Ovary (tissue), 10 donors: ENCODE measurements at places on chromosomes 4 and X. TPM values are rescaled to one million over a fixed set of nuclear protein-coding genes. Genes with fewer than 3 reads are reported as not detected.

FNIP2 gene
- 10.8 TPM for total RNA-seq

CXCL1 gene
- total RNA-seq: 1.1 TPM

RTL3 gene
- not detected for total RNA-seq

ASMT gene
- 0.35 TPM for total RNA-seq

TRO gene
- total RNA-seq: 38.5 TPM

FGB gene
- not detected for total RNA-seq

KDM6A gene
- 39.5 TPM for total RNA-seq

RAP2C gene
- 21.8 TPM for total RNA-seq

PDE5A gene
- 5.8 TPM for total RNA-seq

SEPTIN11 gene
- total RNA-seq: 29.9 TPM

DNA sequence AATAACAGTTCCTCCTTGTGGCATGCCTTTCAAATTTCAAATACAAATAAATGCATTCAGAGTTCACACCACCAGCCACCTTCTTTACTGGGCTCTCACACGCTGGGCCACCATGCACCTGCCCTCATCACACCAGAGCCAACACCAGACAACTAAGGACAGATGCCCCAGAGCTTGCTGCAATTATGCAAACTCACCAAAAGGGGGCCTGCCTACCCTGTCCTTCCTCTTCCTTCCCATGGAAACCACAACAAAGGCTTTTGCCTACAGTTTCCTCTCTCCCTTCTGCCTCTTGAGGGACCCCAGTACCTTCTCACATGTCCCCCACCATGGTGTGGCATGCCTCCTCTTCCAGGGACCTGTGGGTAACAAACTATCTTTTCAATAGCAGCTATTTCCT is 1333.9 kb upstream of the TENM3 start:
- DNase-seq: no peak

DNA sequence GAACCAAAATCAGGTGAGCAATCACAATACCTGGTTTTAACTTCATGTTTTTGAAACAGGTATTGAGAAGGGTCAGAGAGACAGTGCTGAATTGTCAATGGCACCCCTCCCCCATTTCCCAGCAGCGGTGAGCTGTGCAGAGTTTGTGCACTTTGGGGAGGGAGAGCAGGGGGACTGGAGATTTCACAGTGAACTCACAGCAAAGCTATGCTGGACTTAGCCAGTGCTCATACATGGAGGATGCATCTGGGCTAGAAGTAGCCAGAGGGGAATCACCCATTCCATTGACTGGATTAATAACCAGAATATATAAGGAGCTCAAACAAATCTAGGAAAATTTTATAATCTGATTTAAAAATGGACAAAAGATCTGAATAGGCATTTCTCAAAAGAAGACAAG is 612.6 kb downstream of the STPG2 start:
- no peak for DNase-seq

DNA sequence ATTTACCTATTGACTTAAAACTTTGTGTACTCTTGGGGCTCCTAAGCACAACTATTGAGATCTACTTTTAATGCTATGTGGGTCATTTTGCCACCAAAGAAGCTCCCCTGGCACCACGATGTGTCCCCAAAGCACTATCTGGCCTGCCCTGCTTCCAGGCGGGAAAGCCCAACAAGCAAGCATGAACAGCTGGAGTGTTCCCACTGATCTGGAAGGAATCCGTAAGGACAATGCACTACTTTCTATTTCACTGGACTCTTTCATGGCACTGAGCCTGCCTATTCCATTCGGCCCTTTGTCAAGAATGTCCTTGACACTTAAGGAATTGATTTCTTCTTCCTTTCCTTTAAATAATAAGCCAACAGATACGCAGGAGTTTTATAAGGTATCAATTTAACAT is 38.8 kb downstream of the GRIA3 start:
- peak; percentile 23 for DNase-seq

- DNase-seq: no peak
Observed at GRCh38 chr4:161419822-161420221, 744.0 kb downstream of the FSTL5 start.

DNA sequence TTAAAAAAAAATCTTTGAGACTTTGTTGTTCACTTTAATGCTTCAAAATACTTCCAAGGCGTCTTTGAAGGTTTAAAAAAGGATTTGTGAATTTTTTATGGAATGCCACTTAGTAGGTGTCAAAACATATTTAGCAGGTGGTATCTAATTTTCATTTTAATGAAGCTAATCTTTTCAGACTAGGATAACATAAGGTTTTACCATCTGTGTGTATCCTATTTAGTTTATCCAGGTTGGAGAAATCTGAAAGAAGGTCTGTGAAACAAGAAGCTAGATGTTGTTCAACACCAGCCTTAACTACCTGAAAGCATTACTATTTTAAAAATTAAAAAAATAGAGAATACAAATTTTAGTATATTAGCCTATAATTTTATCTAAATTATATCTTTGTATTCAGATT is 193.4 kb downstream of the GRID2 start:
- DNase-seq: no peak

DNA sequence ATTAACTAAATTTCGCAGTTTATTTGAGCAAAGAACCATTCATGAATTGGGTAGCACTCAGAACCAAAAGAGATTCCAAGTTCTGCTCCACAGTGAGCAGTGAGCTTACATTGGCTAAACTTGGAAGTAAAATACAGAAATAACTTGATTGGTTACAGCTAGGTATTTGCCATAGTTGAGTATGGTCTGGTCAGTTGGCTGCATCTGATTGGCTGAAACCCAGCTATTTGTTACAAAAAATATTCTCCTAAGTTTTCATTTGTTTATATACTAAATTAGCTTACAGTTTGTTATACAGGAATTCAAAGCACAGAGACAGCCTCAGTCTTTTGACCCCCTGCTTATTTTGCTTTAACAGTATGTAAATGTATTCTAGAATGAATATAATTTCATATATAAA is 215.1 kb downstream of the RELL1 start:
- no peak for DNase-seq

DNA sequence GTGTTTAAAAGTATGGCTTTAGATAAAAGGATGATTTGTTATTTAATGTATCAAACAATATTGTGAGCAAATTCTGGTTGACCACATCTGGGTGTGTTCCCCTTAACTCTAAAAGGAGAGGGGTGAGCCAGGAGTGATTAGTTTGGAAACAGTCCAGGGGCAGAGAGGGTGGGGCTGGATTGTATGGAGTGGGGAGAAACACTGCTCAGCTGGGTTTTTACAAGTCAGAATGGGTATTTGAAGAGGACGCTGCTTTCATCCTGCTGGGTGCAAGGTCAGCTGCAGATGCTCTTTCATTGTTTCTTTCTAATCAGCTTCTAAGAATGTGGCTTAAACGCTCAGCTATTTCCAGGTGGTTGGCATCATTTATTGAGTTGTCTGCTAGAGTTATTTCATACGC is 82.8 kb upstream of the LIMCH1 start:
- DNase-seq: no peak

DNA sequence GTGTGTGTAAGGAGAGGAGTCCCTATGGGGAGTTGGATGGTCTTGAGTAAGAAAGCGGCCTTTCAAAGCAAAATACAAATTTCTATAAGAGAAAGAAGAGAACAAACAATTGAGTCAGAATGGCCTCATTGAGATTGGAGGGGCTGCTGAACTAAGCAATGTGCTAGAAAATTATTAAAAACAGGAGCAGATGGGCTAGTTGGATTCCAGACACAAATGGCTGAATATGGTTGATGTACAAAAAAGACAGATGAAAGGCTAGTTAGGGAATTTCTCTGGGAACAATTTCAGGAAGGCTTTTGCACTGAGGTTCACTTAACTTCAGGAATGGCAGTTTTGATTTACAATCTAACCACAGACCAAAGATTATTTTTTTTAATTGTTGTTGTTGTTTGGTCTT is 1806.8 kb upstream of the TENM3 start:
- DNase-seq: no peak

DNA sequence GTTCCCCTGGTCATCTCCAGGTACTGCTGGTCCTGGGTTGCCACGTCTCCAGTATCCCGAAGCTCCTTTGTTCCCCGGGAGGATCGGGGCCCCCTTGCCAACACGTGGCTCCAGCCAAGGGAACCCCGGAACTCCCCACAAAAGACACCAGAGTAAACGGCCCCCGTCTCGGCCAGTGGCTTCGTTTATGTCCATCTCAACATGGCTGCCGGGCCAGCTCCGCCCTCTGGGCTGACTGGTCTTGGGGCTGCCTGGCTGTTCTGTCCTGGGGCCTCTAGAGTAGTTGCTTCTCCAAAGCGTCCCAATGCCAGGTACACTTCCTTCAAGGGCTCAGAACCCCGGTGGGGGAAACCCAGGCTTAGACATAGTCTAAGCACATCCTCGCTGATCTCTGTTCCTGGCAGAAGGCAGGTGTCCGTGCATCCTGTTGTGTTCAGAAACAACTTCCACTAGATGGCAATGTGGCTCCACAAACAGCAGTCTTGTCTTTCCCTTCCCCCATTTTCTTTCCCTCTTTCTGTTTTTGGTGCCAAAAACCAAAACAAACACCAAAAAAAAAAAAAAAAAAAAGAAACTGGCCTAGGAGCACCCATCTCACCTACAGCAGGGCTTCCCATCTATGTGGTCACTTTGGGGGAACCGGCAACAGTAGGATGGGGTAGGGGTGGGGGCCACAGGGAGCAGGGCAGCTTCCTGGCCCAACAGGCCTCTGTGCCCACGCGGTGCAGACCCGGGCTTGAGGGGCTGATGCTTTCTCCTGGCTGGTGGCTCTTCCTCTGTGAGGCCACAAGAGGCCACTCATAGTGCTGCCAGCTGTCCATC is 35.3 kb downstream of the NBDY start:
- peak; percentile 83 for DNase-seq

DNA sequence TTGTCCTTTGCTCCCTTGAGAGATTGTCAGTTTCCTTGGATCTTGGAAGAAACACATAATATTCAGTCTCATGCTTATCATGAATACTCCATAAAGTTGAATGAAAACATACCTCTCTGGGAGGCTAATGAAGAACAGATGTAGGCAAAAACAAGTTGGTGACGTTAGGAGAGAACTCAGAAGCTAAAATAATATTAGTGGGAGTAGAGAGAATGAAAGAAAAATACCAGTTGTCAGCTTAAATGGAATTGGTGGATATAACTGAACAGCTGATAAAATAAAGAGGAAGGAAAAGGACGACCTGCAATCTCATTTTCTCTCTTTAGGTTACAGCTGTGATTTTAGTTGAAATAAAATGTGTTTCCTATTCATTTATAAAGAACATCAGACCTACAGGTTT is 124.8 kb downstream of the SNCA start:
- no peak for DNase-seq

- no peak for DNase-seq
Observed at GRCh38 chr4:113007151-113007550, 42.3 kb upstream of the ANK2 start.

DNA sequence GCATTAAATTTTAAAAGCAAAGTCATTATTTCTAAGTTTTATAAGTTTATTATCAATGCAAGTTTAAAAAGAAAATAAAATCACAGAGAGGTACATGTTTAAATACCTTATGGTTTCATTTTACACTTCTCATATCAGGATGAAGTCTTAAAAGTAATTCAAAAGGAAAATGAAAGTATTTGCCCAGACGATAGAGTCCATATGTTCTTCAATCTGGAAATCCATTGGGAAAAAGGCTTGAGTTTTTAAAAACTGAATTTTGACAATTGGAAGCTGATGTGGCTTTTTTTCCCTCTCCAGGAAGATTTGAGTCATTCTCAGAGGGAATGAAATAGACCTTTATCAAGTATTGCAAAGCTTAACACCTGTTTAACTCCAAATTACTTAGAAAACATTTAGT is 37.1 kb downstream of the MAB21L2 start:
- no peak for DNase-seq

GRCh38 chr4:139910106-139910505 is 243.9 kb downstream of the MAML3 start:
- no peak for DNase-seq

DNA sequence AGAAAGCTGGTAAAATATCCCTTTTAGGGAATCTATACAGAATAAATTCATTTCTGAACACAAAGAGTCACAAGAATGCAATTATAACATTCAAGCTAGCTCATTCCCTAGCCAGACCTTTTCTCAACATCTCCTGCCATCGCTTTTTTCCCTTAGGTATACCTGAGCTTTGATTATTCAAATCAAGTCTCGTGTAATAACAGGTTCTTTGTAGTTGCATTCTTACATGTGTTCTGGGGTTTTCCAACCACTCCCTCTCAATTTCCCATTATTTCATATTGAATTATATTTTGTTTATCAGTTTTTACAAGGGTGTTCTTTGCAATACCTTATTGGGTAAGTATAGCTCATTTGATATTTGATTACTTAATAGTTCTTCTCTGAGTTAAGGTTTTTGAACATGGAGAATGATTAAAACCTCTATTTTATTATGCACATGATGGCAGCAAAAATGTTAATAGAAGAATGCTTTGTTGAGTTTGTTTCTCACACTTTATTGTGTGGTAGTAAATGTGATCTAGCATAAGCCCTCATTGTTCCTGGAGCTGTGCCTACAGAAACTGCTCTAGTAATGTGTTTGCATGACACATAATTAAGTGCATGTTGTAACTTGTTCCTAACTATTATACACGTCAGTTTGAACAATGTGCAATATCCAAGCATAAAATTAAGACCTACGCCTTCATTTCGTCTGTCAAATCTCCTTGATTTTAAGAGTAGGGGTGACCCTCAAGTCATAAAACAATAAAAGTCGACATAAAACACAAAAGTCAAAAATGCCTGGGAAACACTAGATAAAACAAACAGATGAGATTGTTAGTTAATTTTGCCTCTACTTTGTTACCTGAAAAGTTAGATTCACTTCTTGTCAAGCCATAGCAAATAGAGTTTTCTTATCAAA is 124.0 kb upstream of the POF1B start:
- DNase-seq: no peak

DNA sequence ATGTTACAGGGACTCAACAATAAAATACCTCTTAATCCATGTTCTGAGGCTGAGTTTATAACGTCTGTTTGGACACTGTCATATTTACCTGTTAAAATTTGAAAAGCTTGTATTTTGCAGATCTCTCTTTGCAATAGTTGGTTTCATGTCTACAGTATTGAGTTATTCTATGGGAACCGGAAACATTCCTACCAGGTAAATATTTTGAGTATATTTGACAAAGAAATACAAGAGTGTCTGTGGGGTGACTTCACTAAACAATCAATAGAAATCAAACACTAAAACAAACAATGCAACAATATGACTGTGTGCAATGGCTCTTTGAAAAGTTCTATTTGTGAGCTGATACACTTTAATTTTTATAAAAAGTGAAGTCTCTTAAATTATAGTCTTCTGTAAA is 47.7 kb upstream of the CXCL8 start:
- DNase-seq: no peak

DNA sequence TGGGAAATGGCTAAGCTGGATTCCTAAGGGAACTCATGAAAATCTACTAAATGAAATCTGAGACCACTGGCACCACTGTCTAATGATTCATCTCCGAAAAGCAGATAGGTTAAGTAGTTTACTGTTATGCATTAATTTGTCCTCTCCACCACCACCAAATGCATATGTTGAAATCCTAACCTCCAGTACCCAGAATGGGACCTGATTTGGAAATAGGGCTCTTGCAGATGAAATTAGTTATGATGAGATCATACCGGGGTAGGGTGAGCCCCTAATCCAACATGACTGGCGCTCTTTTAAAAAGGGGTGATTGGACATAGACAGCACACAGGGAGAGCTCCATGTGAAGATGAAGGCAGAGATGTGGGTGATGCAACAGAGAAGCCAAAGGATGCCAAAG is 124.9 kb upstream of the GUCY1A1 start:
- DNase-seq: no peak
